ENCODE measurements at places on chromosomes 12 and 14.

DNA sequence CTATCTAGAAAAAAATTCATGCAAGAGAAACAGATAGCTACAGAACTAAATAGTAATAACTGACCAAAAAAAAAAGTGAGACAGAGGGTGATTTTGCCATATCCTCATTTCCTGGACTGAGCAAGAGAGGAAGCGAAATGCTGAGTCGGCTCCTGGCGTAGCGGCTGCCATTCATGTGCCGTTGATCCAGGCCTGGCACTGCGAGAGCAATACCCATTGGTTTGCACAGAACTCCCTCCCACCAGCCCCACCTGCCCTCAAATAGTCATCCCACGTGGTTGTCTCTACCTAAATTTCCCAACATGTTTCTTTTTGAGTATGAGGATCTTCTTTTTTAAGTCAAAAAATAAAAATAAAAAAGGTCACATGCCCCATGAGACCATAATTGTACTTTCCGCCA, 9.4 kb upstream of the WNT5B start:
- peak; percentile 46 for DNase-seq

GRCh38 chr12:1886396-1887008, 31.9 kb downstream of the CACNA2D4 start:
- no peak for DNase-seq

- DNase-seq: peak; percentile 77
Observed at GRCh38 chr12:122895704-122896636, at the start of gene VPS37B. Gene VPS37B (minus strand): TSS chr12:122896124. CDS start chr12:122896062, 62 bp downstream.

GRCh38 chr12:62713723-62714122, 221.2 kb downstream of the PPM1H start:
- DNase-seq: no peak

GRCh38 chr12:49932533-49933130, 17.9 kb upstream of the AQP2 start:
- no peak for DNase-seq

- no peak for DNase-seq
Observed at GRCh38 chr14:101174522-101174838, 271.0 kb upstream of the RTL1 start.

GRCh38 chr14:63512861-63513260, 30.3 kb downstream of the PPP2R5E start:
- DNase-seq: no peak

DNA sequence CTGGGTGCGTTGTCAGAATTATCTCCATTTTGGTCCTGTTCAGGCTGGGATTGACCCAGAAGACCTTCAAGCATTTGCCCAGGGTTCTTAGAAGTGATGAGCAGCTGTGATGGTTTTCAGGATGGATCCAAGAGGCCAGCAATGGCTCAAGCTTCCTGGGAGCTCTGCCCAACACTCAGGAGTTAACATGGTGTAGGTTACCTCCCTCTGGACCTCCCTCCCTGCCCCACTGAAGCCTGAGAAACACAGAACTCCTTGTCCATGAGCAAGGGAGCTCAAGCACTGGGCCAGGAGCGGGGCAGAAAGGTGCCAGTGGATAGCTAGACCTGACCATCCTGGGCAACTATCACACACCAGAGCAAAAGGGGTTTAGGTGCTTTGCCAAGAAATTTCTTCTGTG, 148.4 kb upstream of the FKBP4 start:
- no peak for DNase-seq

GRCh38 chr12:48925304-48926011, at the start of gene FKBP11:
Gene FKBP11 (minus strand): TSS chr12:48925492. CDS start chr12:48925428, 64 bp downstream.
- DNase-seq: peak; percentile 74

DNA sequence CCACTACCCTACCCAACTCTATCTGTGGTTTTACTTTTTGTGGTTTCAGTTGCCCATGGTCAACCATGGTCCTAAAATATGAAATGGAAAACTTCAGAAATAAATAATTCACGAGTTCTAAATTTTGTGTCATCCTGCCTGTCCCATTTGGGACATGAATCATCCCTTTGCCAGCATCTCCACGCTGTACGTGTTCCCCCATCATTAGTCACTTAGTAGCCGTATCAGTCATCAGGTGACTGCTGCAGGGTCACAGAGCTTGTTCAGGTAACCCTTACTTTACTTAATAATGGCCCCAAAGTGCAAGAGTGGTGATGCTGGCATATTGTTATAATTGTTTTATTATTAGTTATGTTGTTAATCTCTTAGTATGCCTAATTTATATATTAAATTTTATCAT, 209.9 kb downstream of the ITPR2 start:
- no peak for DNase-seq

DNA sequence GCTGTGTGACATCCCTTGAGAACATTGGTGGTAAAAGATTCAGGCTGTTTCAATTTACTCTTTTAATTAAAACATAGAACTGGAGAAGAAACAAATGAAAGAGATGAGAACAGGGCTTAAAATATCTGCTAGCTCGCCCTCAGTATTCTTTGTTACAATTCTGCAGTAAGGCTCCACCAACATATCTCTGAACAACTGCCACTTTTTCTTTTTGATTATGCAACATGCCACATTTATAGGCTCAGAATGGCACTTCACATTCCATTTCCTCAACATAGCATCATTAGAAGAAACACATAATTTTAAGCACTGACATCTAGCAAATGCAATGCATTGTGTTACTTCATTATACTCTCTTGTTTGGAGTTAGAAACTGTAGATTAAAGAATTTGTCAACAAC, 1315.2 kb downstream of the LRFN5 start:
- no peak for DNase-seq

- DNase-seq: no peak
Observed at GRCh38 chr14:72472845-72473244, 421.1 kb downstream of the DPF3 start.

- DNase-seq: no peak
Observed at GRCh38 chr12:66359300-66359699, 57.0 kb downstream of the HELB start.

GRCh38 chr14:78232231-78233000, 62.2 kb downstream of the NRXN3 start:
- DNase-seq: no peak

DNA sequence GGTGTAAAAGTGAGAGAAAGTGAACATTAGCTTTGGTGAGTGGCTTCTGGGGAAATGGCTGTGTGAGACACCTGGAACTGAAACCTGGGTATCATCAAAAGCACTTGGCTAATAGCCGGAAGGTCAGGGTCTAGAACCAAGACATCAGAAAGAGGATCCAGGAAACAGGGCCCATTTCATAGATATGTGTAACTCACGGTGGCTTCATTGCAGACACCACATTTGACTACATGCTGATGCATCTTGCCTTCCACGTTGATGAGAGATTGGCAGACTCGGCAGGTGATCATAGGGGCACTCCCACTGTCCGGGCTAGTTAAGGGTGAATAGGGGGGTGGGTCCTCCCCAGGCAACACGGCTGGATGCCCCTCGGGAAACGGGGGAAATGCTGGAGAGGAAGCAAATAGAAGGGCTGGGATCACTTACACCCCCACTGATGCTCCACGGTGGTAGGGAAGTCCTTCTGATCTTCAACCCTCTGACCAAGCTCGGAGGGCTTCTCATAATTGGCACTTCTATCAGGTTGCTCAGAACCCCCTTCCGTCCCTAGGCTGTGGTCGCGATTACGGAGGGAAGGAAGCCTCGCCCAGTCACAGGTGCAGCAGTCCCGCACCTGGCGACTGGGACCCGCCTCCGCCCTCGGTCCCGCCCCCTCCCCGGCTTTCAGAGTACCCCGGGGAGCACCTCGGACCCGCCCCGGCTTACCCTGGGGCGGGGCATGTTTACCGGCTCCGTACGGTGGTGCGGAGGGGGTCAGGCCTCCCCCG, 593 bp downstream of the PIP4P1 start:
- DNase-seq: no peak

Measured in umbilical cord (tissue), 2 donors.